Thyroid gland (tissue), 4 donors: ENCODE measurements at places on chromosomes 5 and 9. TPM values are rescaled to one million over a fixed set of nuclear protein-coding genes. Genes with fewer than 3 reads are reported as not detected.

DNA sequence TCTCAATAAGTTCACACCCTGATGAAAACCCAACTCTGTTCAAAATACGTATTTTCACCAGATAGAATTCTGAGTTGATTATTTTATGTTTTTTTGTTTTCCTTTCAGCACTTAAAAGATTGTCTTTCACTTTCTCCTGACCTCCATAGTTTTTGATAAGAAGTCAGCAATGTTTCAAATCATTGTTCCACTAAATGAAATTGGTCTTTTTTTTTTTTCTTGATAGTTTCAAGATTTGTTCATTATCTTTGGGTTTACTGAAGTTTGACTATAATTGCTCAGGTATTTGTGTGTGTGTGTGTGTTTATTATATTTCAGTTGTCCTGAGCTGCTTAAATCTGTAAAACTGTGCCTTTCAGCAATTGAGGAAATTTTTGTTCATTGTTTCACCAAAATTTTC, 498.7 kb downstream of the TLE1 start:
- no peaks in the 10 kb centered on the region for H3K36me3 ChIP-seq
- no peak overlapping the region for H3K4me3 ChIP-seq
- H3K4me1 ChIP-seq, result no peaks in the 10 kb centered on the region
- H3K27ac ChIP-seq, result no peak overlapping the region
- no peak for DNase-seq
- H3K27me3 ChIP-seq, result no peaks in the 10 kb centered on the region

DNA sequence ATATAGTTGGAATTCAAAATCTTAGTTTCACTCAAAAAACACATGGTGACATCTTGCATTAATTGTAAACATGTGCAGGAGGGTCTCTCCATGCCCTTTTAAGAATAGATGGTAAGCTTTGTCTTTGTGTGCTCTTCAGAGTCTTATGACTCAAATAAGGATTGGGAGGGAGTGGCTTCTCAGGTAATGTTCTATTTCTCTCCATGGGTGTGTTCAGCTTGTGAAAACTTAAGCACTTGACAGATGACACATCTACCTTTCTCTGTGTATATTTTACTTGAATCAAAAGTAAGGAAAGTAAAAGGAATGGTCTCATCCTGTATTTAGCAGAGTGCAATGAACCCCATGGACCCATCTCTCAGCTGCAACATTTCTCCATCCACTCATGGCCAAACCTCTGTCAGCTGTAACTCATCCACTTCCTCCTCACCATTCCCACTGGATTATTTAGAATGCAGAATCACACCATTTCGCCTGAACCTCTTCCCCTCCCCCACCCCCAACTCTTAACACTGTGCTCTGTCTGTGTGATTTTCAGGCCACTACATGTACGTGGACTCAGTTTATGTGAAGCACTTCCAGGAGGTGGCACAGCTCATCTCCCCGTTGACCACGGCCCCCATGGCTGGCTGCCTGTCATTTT, 82.1 kb downstream of the MAMDC2 start:
- DNase-seq, result no peak
- no peak overlapping the region for H3K4me3 ChIP-seq
- no peaks in the 10 kb centered on the region for H3K27me3 ChIP-seq
- no peak overlapping the region for H3K27ac ChIP-seq
- H3K4me1 ChIP-seq, result peaks cover 12% of the 10 kb centered on the region

DNA sequence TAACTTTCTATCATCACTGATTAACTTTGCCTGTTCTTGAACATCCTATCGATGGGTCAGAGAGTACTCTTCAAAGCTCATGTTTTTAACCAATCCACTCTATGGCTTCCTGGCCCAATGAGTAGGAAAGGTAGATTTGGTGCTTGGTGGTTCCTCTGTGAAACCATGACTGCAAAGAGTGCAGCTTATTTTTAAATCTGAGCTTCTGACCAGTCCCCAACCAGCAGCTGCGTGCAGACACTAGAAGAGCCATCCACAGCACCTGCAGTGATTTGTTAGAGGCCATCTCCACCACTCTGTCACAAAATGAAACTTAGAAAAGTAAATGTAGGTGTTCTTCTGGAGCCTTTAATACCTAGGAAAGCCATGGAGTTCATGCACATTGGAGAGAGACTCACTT, 107.3 kb upstream of the WWC1 start:
- H3K27ac ChIP-seq, result no peak overlapping the region
- no peaks in the 10 kb centered on the region for H3K27me3 ChIP-seq
- no peaks in the 10 kb centered on the region for H3K36me3 ChIP-seq

TSLP gene
- total RNA-seq, result 0.33 TPM

GRCh38 chr9:8816361-8816760, 1016.8 kb upstream of the DMAC1 start:
- H3K36me3 ChIP-seq, result no peaks in the 10 kb centered on the region
- H3K4me1 ChIP-seq, result peaks cover 9% of the 10 kb centered on the region
- peak; percentile 14 for DNase-seq
- H3K27ac ChIP-seq, result no peak overlapping the region
- no peak overlapping the region for H3K4me3 ChIP-seq

RMRP gene
- 7,060 TPM for total RNA-seq

NRARP gene
- 6.3 TPM for total RNA-seq

SV2C gene
- 0.05 TPM for total RNA-seq

DNA sequence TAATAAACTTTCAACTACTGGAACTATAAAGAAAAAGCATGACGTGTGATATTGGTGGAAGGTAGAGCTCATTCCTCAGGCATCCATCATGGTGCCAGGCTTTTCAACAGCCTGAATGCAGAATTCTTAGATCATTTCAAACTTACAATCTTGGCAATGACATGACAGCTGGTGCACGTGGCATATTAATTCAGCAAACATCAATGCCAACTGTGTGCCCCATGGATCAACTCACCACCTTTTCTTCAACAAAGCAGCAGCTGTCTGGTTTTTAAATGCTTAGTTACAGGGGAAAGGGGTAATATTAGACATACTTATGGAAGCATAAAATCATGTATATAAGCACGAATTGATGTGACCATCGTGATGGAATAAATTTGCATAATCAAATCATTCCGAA, 56.0 kb upstream of the OR13F1 start:
- H3K27me3 ChIP-seq, result no peaks in the 10 kb centered on the region
- no peaks in the 10 kb centered on the region for H3K36me3 ChIP-seq
- no peak overlapping the region for H3K27ac ChIP-seq
- no peak for DNase-seq
- no peaks in the 10 kb centered on the region for H3K4me1 ChIP-seq
- no peak overlapping the region for H3K4me3 ChIP-seq

IL9 gene
- not detected for total RNA-seq

DNA sequence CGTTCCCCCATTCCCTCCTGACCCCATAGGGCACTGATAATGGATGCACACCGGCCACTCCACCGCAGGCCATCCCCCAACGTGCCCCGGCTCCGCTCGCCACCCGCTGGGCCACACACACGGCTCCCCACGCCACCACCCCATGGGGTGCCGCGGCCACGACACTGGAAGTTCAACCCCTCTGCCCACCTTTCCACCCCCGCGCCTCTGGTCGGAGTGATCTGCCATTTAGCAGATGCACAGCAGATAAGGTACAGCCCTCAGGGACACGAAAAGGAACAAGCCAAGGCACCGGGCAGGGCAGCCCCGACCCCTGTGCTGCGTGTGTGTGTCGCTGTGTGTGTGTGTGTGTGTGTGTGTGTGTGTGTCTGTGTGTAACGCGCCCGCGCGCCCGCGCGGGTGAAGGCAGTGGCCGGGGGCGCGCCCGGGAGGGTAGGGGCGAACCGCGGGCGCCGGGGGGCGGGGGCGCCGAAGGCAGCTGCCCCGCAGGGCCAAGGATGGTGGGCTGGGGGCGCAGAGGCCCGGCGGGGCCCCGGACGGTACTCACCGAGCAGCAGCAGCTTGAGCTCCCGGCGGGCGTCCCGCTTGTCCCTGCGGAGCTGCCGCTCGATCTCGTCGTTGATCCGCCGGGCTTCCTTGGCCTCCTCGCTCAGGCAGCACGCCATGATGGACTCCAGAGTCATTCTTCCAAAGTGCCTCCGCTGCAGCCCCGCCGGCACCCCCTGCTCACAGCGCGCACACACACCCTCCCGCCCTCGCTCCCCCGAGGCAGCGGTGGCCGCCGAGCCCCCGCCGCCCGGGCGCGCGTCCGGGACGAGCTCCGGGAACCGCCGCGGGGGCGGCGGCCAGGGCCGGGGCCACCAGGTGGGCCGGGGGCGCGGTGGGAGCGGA, 813 bp downstream of the GNAQ start:
- H3K27me3 ChIP-seq, result no peaks in the 10 kb centered on the region
- H3K36me3 ChIP-seq, result no peaks in the 10 kb centered on the region
- peak; percentile 54 for DNase-seq

- peaks cover 7% of the 10 kb centered on the region for H3K36me3 ChIP-seq
- no peak for DNase-seq
- no peak overlapping the region for H3K27ac ChIP-seq
- H3K27me3 ChIP-seq, result no peaks in the 10 kb centered on the region
- H3K4me3 ChIP-seq, result no peak overlapping the region
Measured at GRCh38 chr9:91411096-91411771, 12.4 kb downstream of the NFIL3 start.

GRCh38 chr5:122815218-122815767, 30.1 kb upstream of the SNX24 start:
- peaks cover 4% of the 10 kb centered on the region for H3K36me3 ChIP-seq
- H3K4me1 ChIP-seq, result no peaks in the 10 kb centered on the region
- no peak overlapping the region for H3K4me3 ChIP-seq
- H3K27ac ChIP-seq, result no peak overlapping the region
- H3K27me3 ChIP-seq, result no peaks in the 10 kb centered on the region

LSM11 gene
- total RNA-seq, result 4.5 TPM

DNA sequence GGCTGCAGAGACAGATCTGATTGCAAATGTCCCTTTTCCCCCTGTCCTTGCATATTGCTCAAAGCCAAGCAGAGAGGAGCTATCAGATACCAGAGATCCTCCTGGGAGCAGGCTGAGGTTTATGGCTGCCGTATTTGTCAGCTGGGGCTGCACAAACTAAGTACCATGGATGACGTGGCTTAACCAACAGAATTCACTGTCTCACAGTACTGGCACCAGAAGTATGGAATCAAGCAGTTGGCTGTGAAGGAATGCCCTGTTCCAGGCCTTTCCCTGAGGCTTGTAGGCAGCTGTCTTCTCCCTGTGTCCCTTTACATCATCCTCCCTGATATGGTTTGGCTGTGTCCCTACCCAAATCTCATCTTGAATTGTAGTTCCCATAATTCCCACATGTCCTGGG, 2.6 kb downstream of the CFAP90 start:
- no peaks in the 10 kb centered on the region for H3K36me3 ChIP-seq
- H3K27me3 ChIP-seq, result no peaks in the 10 kb centered on the region
- DNase-seq, result no peak

PCDHB16 gene
- total RNA-seq, result 3.5 TPM
